ENCODE measurements at places on chromosomes 2 and 18.

DNA sequence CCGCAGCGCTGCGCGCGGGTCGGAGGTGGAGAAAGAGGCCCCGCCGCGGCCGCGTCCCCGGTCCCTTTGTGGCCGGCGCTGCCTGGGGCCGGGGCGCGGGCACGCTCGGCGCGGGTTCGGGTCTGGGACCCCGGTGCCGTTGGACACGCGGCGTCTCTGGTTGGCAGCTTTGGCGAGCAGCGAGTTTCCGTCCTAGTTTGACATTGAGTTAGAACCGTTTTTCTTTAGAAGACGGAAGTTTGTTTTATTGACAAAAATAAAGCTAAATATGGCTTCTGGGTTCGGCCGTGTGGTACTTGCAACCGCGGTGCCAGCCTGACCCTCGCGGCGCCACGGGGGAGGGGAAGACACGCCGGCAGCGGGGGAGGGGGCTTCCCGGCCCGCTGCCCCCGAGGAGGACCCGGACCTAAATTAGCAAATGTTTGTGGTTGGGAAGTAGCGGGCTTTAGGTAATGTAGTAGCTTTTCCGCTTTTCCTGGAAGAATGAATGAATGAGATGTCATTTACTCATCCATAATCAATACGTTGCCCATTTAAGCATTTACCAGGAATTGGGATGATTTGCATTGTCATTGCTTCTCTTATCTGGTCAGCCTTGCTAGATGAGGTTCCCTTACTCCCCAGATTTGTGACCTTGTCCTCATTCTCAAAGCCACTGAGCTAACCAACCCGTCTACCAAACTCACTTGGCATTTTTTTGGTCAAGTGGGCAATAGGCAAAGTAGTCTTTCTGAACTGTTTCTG, 530 bp downstream of the GALNT1 start:
- peak; percentile 17 for DNase-seq

DNA sequence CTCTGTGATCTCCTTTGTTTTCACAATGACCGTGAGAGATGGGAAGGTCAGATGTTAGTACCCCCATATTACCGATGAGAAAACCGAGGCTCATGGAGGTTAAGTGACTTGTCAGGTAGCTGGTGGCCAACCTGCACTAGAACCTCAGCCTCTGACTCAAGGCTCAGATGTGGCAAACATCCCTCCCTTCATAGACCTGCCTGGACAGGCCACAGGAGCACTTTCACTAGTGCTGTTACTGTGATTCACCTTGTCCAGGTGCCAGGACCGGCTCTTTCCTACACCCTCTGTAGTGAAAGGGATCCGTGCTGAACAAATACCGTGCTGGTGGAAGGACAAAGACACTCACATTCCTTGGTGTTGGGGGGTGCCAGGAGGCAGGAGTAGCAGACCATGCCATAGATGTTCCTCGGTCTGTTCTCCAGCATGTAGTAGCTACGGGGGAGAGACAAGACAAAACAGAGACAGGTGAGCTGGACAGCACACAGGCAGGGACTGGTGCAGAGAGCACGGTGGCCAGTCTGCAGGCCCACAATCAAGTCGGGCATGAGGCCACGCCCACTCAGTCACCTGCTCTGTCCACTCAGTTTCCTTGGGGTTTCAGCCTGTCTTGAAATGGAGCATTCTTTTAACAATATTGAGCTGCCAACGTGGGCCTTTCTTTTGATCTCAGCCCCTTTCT, 65.9 kb downstream of the EDAR start:
- no peak for DNase-seq

- DNase-seq, result no peak
These were observed 33.0 kb downstream of the KCTD18 start for GRCh38 chr2:200476836-200477235.

GRCh38 chr2:27085673-27086089, 891 bp upstream of the KHK start:
- peak; percentile 70 for DNase-seq

- peak; percentile 99 for DNase-seq
These were observed 56.7 kb downstream of the ALPK2 start for GRCh38 chr18:58572181-58572580.
